ENCODE measurements at places on chromosomes 6 and 20.

DNA sequence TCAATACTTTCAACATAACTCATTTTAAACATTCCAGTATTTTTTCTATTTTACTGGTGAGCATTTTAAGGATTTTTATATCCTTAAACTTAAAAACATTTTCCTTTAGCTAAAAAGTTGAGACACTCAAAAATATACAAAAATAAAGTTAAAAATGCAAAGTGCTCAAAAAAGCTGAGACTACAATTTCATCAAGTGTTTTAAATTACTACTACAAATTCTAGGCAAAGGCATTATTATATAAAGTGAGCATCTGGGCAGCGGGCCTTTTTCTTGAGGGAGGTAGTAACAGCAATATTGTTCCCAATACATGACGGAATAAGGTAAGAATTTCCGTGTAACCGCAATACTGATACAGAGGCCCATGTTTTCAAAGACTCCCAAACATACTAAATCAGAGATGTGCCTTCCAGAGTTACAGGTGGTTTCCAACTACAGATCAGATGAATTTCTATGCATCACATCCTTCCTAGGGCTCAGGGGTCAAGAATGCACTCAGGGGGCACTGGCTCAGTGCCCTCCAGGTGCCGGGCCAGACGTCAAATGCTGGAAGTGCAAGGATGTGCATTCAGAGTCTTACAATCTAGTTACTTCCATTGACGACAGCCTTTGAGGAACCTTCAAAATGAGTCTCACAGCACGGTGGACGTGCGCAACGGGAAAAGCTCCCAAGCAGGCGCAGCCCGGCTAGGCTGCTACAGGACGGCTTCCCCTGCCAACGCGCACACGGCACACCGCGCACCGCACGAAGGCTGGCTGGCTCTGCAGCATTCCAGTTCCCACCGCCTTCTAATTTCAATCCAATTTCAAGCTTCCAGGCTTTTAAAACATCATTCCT lies 1.7 kb downstream of the PHF10 start:
- no peak for DNase-seq

- no peak for DNase-seq
Observed at GRCh38 chr20:56540415-56540814, 7.4 kb downstream of the FAM209B start.

DNA sequence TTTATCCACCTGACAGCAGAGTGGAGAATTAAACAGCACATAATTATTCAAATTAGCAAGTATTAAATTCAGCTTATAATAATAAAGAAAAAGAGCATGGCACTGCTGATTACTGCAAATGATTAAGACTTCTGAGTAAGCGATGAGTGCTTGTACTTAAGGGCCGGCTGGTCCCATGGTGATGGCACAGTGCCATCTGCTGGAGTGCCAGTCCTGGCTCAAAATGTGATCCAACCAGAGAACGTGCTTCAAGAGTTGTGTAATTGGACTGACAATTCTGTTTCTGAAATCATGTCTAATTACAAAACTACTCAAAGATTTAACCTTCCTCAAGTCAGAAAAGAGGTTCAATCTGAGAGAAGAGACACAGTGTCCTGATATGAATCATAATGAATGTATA lies 181.6 kb upstream of the RGS17 start:
- no peak for DNase-seq

GRCh38 chr6:82076916-82077315 lies 170.6 kb downstream of the IBTK start:
- no peak for DNase-seq
